ENCODE measurements at places on chromosomes 2 and 18. TPM values are rescaled to one million over a fixed set of nuclear protein-coding genes. Genes with fewer than 3 reads are reported as not detected.

DNA sequence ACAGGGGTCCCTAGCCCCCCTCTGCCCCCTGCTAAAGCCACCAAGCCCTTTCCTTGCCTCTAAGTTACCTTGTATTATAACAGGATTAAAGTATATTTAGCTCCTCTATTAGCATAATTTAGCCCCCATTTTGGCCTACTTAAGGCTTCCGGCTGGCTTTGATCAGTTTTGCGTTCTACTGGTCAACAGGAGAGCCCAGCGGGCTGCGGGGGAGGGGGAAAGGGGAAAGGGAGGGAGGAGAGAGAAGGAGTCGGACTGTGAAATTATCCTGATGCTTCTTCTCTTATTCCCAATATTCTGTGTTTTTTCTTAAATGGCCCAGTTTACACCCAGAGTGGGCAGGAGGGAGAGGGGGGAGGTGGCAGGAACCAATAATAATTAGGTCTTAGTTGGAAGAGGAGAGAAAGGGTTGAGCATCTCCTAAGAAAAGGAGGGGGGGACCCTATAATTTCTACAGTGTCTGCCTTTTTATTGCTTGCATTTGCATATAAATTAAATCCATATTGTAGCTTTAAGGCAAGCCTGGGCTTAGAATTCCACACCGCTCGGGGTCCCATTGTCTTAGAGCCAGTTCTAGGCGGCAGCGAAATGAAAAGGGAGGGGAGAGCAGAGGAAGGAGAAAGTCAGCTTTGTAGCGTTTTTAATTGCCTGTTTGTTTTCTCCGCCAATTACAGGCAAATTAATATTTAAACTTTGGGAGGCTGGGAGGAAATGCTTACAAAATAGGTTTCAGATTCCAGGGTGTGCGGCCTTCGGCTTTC lies 39.6 kb downstream of the EN1 start:
- H3K36me3 ChIP-seq, result no peaks in the 10 kb centered on the region
- H3K27me3 ChIP-seq, result peaks cover 22% of the 10 kb centered on the region
- no peak overlapping the region for H3K27ac ChIP-seq
- peaks cover 24% of the 10 kb centered on the region for H3K4me1 ChIP-seq
- no peak overlapping the region for H3K4me3 ChIP-seq

DNA sequence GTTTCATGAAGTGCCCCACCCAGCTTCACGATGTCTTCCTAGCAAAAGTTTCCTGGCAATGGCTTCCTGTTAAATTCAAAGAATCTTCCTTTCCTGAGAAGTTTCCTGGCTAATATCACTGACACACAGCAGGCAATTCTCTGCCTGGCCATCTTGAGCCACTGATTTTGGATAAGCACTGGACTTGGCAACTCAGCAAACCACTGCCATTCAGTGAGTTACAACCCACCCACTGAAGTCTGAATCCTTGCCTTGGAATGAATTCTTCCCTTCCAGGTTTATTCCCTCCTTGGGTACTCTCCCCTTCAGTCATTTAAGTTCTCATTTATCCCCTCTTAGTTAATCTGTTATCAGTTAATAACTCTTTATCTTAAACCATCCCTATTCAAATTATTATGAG lies 426.0 kb downstream of the MBD2 start:
- no peak for DNase-seq
- no peaks in the 10 kb centered on the region for H3K36me3 ChIP-seq
- no peaks in the 10 kb centered on the region for H3K4me1 ChIP-seq
- no peaks in the 10 kb centered on the region for H3K27me3 ChIP-seq
- H3K4me3 ChIP-seq, result no peak overlapping the region

DNA sequence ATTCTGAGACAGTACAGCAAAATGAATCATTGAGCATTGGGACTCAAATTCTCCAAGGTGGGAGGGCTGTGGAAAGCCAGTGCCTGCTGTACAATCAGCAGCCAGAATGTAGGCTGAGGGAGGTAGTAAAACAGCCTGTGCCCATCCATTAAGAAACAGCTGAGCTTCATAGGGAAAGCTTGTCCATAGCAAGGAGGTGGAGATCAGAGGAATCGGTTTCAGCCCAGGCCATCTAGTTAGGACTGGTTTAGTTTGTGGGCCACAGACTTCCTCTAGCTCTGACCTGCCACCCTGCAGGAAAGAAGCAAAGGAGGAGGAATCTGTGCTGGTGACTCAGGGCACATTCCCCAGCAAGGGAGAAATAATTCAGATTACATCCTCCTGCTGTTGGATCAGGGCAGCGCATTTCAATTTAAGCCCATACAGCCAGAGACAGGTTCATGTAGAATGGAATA lies 333.4 kb downstream of the SETBP1 start:
- peaks cover 2% of the 10 kb centered on the region for H3K36me3 ChIP-seq
- no peak overlapping the region for H3K27ac ChIP-seq
- no peak overlapping the region for H3K4me3 ChIP-seq
- DNase-seq, result no peak

DNA sequence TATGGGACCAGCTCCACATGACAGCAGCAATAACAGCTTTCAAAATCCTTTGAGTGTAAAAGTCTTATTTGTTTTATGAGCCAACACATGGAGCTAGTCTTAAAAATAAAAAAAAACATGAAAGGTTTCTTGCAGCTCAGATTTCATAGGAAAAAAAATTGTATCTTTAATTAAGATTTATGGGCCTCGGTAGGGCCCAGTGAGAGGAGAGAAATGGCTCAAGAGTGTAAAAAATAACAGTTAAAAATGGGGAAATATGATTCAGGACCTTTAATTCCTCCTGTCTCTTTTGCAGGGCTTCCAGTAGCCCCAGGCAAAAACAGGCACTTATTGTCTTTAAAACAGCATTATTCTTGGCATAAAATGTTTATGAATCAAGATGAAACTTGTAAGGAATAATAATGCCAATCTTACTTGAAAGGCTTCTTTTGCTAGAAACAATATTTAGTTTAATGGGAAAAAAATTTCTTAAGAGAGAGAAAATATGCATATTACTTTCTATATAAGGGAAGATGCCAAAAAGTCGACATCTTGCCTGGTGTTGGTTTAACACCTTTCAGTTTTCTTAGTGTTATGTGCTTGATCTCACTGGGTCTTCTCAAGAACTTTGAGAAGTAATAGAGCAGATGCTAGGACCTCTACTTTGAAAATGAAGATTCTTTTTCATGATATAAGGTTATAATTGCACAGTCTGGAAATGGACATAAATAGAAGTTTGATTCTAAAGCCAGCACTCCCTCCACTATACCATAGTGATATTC lies 71.3 kb upstream of the SETBP1 start:
- H3K36me3 ChIP-seq, result no peaks in the 10 kb centered on the region
- H3K4me3 ChIP-seq, result no peak overlapping the region
- peaks cover 11% of the 10 kb centered on the region for H3K4me1 ChIP-seq
- DNase-seq, result no peak
- peak overlapping the region; percentile 26 for H3K27ac ChIP-seq
- H3K27me3 ChIP-seq, result no peaks in the 10 kb centered on the region

GRCh38 chr2:142967060-142967459 lies 89.6 kb downstream of the KYNU start:
- no peaks in the 10 kb centered on the region for H3K27me3 ChIP-seq
- H3K36me3 ChIP-seq, result peaks cover 6% of the 10 kb centered on the region

- H3K27ac ChIP-seq, result no peak overlapping the region
- H3K27me3 ChIP-seq, result no peaks in the 10 kb centered on the region
- H3K4me1 ChIP-seq, result no peaks in the 10 kb centered on the region
- H3K36me3 ChIP-seq, result no peaks in the 10 kb centered on the region
- DNase-seq, result no peak
- H3K4me3 ChIP-seq, result no peak overlapping the region
These were observed 144.4 kb downstream of the THSD7B start for GRCh38 chr2:136909777-136910176.

- DNase-seq, result no peak
- no peaks in the 10 kb centered on the region for H3K27me3 ChIP-seq
- no peaks in the 10 kb centered on the region for H3K36me3 ChIP-seq
- peaks cover 4% of the 10 kb centered on the region for H3K4me1 ChIP-seq
- no peak overlapping the region for H3K27ac ChIP-seq
These were observed 104.0 kb downstream of the DNER start for GRCh38 chr2:229610333-229610732.

GRCh38 chr2:60947056-60947455 lies 65.7 kb downstream of the REL start:
- peaks cover 27% of the 10 kb centered on the region for H3K36me3 ChIP-seq
- peaks cover 3% of the 10 kb centered on the region for H3K4me1 ChIP-seq
- no peak overlapping the region for H3K4me3 ChIP-seq
- no peak for DNase-seq

GRCh38 chr2:98013407-98014042 lies 17.8 kb upstream of the TMEM131 start:
- H3K27me3 ChIP-seq, result no peaks in the 10 kb centered on the region
- no peak overlapping the region for H3K27ac ChIP-seq
- peaks cover 3% of the 10 kb centered on the region for H3K4me1 ChIP-seq
- peak; percentile 9 for DNase-seq

DNA sequence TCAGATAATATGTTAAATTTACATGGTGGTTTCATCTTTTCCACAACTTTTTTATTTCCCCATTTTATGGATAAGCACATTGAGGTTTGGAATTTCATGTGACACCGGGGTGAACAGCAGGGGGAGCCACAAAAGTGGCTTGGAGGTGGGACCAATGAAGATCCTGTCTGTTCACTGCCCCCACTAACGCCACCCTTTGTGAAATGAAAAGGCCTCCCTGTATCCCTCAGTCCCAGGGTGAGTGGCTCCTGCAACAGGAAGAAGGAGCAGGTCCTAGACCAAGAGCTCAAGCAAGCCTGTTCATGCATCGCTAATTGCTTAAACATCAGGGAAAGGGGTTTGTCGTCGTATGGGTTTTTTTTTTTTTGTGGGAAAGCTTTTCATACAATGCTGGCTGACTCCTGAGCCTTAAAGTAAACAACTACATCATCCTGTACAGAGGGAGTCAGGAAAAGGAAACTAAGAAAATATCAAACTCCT lies 267.8 kb upstream of the EPAS1 start:
- no peak overlapping the region for H3K4me3 ChIP-seq
- H3K27me3 ChIP-seq, result no peaks in the 10 kb centered on the region
- H3K4me1 ChIP-seq, result peaks cover 8% of the 10 kb centered on the region
- DNase-seq, result no peak
- no peak overlapping the region for H3K27ac ChIP-seq

- no peaks in the 10 kb centered on the region for H3K27me3 ChIP-seq
- H3K4me3 ChIP-seq, result no peak overlapping the region
- H3K36me3 ChIP-seq, result no peaks in the 10 kb centered on the region
- DNase-seq, result no peak
These were observed 31.4 kb upstream of the KCMF1 start for GRCh38 chr2:84939426-84940087.

DNA sequence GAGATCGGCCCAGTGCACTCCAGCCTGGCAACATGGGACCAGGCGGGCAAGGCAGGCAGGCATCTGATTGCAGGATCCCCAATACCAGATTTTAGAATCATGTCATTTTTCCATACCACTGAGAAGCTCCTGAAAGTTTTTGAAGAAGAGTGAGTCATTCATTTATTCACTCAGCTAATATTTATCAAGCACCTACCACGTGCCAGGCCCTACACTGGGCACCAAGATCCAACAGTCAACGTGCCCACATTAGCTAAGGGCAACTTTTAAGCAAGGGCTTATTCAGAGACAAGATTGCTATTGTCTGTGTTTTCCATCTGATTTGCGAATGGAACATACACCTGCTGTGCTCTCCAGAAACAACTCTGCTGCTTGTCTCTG lies 126.8 kb upstream of the LGALSL start:
- no peak overlapping the region for H3K4me3 ChIP-seq
- no peak for DNase-seq
- H3K4me1 ChIP-seq, result peaks cover 36% of the 10 kb centered on the region
- H3K27ac ChIP-seq, result no peak overlapping the region

Gene DCDC2C
- total RNA-seq, result not detected

Gene PSMG2
- total RNA-seq, result 59.0 TPM

Gene TUBA3E
- not detected for total RNA-seq

Gene CYP27A1
- total RNA-seq, result 16.8 TPM

DNA sequence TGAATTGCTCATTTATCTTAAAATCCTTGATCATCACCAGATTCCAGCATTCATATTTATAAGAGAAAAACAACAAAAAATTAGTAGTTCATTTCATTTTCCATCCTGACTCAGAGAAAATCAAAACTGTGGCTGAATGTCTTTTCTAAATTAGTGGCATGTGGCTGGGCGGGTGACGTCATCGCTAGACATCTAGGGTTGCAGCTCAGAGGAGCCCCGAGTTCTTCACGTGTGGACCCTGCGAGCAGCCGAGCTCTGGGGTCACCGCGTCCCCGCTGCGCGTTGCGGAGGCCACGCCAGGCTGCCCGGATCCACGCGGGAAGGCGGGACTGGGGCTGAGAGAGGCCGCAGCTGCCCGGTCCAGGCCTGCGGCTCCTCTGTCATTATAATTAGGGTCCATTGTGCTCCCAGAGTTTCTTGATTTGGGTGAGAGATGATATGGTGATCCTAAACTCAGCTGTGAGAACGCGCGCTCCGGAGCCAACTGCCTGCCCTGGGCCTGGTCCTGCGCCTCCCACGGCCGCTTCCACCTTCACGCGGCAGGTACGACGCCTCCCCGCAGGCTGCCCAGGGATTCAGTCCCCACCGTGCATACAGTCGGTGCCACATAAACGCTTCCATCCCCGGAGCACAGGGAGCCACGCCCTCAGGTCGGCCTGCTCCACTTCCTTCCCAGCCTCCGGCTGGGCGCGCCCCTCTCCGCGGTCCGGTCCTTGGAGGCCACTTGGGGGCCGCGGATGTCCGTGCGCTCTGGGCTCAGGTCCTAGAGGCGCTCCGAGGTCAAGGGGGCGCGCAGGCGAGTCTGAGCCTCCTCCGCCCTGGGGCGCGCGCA lies 56.5 kb downstream of the TMEM18 start:
- H3K27me3 ChIP-seq, result peaks cover 5% of the 10 kb centered on the region
- no peaks in the 10 kb centered on the region for H3K36me3 ChIP-seq
- H3K27ac ChIP-seq, result no peak overlapping the region
- H3K4me1 ChIP-seq, result no peaks in the 10 kb centered on the region
- no peak for DNase-seq

DNA sequence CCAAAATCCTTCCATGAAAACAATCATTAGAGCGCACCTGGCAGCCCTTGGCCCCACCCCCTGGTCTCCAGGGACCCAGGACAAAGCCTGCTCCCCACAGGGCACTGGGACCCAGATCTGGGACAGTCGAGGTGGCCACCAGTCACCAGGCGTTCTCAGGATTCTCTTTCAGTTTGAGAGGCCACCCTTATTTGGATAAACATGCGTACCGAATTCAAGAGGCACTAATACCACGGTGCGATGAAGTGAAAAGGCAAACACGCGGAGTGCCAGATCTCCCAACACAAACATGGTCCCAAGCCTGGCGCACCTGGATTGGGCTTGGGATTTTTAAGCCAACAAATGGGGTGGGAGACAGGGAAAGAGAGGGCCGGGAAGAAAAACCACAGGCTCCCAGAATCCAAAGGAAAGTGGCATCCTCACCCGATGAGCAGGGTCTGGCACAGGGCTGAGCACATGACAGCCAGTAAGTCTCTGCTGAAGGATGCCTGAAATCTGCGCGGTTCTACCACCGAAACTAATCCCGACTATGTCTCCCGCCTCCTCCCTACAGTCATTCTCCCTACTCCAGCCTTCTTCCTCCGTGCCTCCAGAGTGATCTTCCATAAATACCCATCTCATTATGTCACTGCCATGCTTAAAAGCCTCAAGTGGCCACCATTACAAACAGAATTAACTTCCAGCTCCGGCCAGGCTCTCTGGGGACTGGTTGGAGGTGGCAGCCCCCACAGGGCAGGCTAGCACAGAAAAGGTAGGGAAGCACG lies 60.9 kb upstream of the KLHL29 start:
- H3K4me3 ChIP-seq, result no peak overlapping the region
- no peak overlapping the region for H3K27ac ChIP-seq
- H3K4me1 ChIP-seq, result peaks cover 9% of the 10 kb centered on the region
- DNase-seq, result no peak
